ENCODE measurements at places on chromosomes 1 and 21.

DNA sequence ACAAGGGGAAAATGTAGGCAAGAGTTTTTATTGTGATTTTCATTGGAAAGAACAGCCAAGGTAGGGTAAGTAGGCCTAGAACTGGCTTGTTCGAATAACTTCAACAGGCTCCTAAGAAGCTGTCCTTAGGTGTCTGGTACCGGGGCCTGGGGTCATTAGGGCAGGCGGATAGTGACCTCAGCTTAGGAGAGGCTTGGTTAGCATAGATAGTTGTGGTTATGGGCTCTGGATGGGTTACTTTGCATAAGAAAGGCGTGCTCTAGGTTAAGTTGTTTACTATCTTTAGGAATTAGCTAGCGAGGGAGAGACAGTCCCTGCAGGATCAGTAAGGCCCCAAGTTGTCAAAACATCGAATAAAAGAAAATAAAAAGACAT is 20.7 kb upstream of the HPCAL4 start:
- no peak for DNase-seq

DNA sequence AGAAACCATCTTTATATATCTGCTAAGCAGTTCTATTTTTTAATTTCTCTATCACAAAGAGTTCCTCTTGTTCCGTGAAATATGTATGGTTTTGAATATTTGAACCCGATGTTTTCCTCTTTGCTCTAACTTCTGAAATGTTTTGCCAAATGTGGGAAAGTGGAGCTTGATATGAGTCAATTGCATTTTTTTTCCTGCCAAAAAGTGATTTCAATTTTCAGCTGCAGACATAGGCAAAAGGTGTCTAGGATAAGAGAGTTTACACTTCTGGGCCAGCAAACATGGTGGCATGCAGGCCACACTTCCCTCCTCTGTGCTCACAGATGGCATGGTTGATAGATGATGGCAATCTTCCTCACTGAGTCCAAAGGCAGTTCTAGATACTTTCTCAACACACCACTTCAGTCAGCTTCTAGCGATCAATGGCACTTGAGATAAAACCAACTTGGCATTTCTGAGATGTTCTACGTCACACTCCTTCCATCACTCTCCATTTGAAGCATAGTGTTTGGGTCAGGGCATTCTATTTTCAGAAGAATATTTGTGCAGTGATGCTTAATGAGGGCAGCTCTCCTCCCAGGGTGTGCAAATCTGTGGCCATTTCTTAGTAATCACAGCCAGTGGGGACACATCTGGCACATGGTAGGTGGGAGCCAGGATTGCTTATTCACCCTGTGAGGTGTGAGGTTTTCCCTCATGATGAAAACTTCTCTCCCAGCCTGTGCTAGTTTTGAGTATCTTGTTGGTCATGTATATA is 54.4 kb upstream of the SCAF4 start:
- DNase-seq: no peak

DNA sequence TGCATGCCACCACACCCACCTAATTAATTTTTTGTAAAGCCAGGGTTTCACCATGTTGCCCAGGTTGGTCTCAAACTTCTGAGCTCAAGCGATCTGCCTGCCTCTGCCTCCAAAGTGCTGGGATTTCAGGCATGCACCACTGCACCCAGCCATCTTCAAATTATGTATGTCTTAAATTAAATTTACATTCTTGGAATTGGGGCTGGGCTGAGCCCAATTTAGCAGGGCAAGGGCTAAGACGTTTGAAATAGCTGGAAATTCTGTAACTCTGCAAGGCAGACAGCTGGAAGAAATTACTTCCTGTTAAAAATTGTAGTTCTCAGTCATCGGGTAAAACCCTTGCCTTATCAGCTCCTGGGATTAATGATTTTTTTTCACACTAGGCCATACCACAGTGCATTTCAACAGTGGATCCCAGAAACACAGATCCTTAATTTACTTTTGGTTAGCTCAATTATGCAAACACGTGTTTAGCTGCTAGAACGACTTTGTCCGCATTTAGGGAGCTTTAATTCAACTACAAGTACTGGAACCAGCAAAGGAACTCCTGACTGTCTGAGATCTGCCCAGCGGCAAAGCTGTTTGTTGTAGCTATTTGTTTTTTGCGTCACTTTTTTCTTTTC is 83.3 kb downstream of the OLFML3 start:
- no peak for DNase-seq

DNA sequence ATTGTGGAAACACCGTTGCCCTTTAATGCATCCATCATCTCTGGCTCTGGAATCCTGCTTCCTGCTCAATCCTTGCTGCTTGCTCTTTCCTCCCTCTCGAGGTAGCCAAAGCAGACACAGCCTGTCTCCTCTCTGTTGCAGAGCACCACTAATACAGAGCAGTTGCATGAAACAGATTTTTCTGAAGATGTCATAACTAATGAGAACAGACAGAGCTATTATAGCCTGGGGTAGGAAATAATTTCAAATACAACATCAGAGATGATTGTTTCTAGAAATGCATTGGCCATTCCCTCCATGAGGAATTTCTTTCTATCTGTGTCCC is 23.3 kb upstream of the ACBD6 start:
- no peak for DNase-seq

DNA sequence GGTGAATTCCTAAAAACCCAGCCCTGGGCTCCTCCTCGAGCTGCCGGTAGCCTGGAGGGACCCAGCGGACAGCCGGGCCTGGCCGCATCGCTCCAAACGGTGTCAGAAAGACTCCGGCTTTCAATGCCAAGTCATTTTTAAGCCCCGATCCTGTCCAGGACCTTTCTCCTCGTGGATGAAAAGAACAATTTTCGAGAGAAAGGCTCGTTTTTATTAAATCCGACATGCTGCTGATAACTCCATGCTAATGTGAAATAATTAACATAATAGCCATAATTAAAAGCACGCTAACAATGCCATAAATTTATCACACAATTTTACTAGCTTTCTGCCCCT is 4.6 kb upstream of the FOXD3 start:
- DNase-seq: no peak

- peak; percentile 72 for DNase-seq
Measured at GRCh38 chr21:41024746-41025254, 143.2 kb upstream of the BACE2 start.

GRCh38 chr1:172483448-172483847 is 39.6 kb upstream of the PIGC start:
- DNase-seq: no peak

DNA sequence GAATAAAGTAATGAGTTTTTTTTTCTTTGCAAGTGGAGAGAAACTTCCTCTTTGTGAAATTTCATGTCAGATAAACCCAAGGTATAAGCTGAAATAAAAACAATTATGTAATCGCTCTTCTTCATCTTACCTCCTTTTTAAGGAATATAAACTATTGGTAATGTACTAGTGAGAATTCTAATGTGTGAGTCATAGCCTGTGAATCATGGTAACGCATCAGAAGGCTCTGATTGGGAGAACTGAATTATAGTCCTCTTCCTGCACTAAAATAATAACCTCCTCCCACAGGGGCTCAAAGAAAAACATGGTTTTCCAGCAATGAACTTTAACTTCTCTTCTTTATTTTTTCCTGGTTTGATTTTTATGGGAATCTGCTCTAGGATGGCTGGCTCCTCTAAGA is 57.1 kb upstream of the COX20 start:
- DNase-seq: no peak

DNA sequence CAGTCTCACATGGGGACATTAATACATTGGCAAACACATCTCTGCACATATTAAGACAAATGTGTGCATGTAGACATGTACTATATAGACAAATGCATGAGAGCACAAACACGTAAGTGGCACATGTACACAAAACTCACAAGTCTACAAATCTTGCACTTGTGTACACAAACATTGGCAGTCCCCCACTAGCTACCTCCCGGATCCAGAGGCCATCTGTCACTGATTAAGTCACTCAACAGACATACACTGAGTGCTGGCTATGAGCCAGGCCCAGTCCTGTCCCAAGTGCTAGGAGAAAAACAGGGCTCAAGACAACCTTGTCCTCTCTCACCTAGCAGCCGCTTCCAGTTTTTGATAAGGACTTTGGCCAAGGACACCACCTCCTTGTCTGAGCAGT is 7.0 kb downstream of the TCEA3 start:
- DNase-seq: no peak

- DNase-seq: no peak
Measured at GRCh38 chr1:11752359-11753088, 9.5 kb upstream of the C1orf167 start.

DNA sequence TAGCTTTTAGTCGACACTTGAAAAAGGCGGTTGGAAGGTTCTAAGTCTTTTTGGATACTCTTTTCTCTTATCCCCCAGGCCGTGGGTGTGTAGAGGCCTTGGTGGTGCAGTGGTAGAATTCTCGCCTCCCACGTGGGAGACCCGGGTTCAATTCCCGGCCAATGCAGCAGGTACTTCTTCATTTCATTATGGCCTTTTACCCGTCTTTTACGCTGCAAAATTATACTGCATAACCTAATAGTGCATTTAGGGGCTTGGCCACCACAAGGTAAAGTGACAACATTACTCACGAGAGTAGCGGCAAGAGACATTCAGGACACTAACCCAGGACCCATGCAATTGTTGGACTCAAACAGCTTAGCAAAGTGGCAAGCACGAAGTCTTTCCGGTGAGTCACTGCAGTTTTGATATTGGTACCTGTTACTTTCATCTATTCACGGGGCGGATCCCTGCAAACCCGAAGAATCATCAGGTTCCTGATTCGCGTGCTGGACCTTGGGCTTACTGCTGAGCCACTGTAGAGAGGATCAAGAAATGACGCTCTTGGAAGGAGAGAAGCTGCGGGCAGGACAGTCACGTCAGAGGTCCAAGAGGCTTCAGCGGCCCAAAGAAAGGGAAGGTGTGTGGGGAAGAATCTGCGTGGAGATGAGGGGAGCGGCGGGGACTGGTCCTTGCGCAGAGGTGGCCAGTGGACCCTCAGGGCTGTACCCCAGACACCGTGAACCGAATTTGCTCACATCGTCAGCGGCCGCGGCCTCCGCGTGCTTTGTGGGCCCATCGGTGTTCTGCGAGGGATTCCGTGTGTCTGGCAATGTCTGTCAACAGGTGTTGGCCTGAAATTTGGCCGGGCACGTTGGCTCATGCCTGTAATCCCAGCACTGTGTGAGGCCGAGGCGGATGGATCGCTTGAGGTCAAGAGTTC is 12.9 kb upstream of the RNU1-4 start:
- DNase-seq: peak; percentile 51

DNA sequence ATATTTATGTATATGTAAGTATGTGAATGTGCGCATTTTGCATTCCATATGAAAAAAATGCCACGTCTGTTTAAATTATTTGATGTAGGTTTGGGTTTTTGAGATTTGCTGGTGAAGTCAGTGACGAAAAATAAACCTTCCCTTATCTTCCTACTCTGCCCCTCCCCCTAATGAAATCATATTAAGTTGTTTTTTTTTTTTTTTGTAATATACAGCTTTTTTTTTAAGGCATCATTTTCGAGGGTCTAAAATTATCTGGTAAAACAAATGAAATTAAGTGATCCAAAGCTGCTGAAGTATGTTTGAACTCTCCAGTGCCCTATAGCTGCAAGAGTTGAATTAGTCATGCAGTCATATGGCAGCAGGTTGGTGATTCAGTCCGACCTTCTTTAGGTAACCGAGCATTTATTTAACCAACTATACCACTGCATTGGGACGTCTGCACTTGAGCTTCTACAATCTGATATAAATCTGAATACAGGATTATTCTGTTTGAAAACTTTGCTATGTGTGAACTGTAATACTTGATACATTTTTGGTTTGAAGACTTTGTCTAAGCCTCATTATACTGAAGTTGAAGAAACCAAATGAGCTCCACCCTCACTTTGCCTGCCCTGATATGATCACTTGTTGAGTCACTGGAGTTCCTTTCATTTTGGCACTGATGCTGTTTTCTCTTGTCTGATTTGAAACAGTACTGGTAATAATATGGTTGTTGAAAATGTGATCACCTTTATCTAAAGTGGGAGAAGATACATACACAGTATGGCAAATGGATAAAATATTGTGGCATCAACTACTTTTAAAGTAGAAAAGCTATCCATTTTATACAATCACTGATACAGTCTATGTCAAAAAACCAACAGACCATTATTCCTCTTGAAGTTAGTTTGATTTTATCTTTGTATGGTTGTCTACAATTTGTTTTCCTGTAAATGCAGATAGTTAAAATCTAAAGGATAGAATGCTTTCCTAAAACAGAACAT is 11.7 kb downstream of the PDIK1L start:
- DNase-seq: no peak

DNA sequence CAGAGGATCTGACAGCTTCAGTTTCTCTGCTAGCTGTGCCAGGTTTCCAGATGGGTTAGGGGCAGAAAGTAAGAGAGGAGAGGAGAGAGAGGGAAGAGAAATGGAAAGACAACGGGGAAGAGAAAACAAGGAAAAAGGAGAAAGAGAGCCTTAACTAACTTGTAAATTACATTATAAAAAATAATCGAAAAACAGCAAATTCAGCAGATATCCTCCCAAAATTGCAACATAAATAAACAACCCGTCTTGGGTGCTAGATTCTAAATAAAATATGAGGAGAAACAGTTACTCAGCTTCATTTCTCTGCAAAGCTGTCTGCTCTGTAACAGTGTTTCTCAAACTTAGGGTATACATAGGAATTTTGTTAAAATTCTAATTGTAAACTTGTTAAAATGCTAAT is 29.2 kb downstream of the SEC16B start:
- no peak for DNase-seq

- no peak for DNase-seq
Measured at GRCh38 chr1:55047611-55048010, 8.3 kb downstream of the PCSK9 start.

GRCh38 chr1:93448292-93448982 is 519 bp downstream of the FNBP1L start:
- DNase-seq: peak; percentile 78

DNA sequence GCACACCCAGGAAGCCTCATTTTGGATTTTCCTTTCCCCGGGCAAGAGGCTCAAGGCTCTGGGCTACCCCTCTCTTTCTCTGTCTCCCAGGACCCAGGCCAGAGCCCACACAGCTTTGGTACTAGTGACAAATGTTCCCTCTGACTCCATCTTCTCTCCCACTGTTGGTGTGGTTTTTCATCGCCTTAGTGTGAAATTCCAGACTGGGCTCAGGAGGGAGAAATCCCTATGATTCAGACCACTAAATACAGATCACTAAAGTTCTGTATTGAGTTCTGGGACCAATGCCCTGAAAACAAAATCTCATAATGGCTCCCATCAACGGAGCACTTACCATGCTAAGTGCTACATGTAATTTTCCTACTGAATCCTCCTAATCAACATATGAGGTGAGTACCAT is 26.1 kb downstream of the IQGAP3 start:
- no peak for DNase-seq

Measured in testis (tissue), 5 donors.